ENCODE measurements at places on chromosomes 5 and 9.

GRCh38 chr5:119322948-119323537, 32.8 kb upstream of the TNFAIP8 start:
- DNase-seq, result no peak

DNA sequence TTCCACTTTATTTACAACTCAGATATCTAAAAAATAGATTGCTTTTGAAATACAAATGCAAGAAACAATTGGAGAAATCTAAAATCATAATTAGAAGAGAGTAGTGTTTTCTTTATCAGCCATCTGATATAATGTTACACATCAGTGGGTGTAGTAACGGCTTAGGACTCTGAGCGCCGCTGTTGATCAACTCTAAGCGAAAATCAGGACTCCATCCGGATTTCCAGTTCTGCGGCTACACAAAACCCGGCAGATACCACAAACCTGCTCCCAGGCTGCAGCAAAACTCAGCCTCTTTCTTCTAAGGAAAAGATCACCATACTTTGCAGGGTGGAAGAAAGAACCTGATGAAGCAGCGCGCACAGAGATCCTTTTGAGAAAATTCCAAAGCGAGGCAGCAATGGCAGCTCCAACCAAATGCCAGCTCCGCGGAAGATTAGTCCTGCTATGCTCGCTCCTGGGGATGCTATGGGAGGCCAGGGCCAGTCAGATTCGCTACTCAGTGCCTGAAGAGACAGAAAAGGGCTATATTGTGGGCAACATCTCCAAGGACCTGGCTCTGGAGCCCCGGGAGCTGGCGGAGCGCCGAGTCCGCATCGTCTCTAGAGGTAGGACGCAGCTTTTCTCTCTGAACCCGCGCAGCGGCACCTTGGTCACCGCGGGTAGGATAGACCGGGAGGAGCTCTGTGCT, at the start of gene PCDHGA9:
Gene PCDHGA9 (plus strand): TSS at position 226 of the 691 bp plus-strand sequence. CDS start 175 bp downstream, at position 401.
- DNase-seq, result no peak

- DNase-seq, result no peak
Observed at GRCh38 chr5:79413112-79413511, 100.8 kb downstream of the HOMER1 start.

- DNase-seq, result no peak
Observed at GRCh38 chr5:178529080-178529479, 61.1 kb downstream of the COL23A1 start.

DNA sequence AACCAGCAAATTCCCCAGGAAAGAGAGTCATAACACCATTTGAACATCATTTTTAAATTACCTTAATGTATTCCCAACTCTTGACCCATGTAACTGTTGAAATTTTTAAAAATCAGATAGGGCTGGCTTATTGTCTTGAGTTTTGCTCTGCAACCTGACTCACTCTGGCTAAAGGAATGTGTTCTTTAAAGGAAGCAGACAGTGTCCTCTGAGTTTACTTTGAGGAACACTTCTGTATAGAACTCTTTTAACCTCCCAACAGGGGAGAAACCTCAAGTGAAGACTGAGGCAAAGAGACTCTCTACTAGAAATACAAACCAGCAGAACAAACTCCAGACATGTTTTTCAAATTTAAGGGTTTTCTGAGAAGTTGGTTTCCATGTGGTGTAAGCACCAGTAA, 248.9 kb downstream of the CWC27 start:
- DNase-seq, result no peak

DNA sequence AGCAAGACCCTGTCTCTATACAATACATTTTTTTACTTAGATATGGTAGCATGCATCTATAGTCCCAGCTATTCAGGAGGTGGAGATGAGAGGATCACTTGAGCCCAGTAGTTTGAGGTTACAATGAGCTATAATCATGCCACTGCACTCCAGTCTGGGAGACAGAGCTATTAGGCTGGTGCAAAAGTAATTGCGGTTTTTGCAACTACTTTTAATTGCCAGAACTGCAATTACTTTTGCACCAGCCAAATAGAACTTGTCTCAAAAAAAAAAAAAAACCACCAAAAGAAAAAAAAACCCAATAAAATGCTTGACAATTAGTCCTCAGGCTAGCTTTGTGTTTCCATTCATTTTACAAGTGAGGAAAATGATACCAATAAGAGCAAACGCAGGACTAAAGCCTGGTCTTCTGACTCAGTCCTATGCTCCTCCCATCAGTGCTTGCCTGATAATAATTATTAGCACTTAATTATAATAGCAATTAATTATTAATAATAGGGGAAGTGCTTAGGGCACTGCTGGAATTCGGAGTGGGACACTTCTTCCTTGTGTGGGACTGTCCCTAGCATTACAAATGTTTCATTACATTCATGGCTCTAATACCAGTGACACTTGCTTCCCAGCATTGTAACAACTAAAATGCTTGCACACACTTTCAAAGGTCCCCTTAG, 73.1 kb upstream of the TAF1L start:
- DNase-seq, result no peak

- DNase-seq, result no peak
Observed at GRCh38 chr5:170986598-170986997, 124.8 kb downstream of the RANBP17 start.

DNA sequence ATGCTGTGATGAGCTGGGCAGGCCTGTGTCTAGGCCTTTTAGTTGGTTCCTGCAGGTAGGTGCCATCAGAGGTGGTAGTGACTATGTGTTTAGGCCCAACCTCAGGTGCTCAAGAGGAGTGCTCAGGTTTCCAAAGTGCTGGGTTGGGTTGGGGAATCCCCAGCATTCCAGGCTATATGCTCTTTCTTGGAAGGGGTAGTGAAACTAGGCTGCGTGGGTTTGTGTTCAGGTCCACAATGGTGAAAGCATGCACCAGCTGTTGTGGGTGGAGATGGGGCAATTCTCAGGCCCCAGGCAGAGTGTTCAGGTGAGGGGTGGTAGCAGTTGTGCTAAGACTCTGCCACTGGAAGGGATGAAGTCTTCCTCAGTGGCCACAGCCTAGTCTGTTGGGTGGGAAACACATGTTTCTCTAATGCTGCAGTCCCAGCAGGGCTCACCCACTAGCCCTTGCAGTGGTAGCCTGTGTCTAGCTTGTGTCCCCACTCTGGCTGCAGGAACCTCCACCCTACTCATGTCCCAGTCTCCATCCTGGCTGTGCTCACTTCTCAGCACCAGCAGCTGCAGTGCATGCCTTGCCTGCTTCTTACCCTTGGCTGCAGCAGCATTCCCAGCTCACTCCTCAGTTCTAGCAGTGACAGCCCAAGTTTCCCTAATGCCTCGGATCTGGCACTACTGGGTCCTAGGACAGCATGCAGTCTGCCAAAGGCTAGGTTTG, 78.9 kb downstream of the FAM170A start:
- no peak for DNase-seq

DNA sequence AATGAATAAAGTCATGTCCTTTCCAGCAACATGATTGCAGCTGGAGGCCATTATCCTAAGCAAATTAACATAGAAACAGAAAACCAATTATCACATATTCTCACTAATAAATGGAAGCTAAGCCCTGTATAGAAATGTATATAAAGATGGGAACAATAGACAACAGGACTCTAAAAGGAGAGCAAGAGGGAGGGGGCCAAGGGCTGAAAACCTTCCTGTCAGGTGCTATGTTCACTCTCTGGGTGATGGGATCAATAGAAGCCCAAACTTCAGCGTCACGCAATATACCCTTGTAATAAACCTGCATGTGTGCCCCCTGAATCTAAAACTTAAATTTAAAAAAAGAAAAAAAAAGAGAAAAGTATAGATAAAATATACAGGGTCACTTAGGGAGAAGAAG, 163.7 kb upstream of the ACO1 start:
- no peak for DNase-seq

- no peak for DNase-seq
Observed at GRCh38 chr9:6150483-6150882, 65.1 kb upstream of the IL33 start.

DNA sequence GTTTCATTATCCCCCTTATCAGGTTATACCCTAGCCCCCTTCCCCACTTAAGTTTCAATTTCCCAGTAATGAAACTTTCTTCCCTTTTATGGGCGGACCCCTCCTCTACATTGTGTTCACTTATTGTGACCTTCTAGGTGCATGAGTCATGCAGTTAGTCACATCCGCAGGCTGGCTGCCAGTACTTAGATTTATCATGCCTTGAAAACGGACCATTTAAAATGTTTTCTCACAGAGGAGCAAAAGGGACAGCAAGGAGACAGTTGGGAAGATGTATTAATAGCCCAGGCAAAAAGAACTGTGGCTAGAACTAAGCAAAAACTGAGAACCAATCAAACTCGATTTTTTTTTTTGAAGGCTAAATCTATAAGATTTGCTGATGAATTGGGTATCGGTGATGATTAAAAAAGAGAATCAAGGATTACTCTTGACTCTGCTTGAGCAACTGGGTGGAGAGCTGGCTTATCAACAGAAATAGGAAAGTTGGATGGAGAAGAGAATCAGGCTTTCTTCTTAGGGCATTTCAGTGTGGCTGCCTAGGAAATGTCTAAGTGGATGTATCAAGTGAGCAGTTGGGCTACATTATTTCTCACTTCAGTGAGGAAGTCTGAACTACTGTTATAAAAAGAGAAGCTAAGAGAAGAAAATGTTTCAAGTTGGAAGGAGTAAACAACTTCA, 615.0 kb downstream of the HINT1 start:
- DNase-seq, result no peak

- DNase-seq, result no peak
Observed at GRCh38 chr5:59445741-59446140, 447.8 kb downstream of the PDE4D start.

DNA sequence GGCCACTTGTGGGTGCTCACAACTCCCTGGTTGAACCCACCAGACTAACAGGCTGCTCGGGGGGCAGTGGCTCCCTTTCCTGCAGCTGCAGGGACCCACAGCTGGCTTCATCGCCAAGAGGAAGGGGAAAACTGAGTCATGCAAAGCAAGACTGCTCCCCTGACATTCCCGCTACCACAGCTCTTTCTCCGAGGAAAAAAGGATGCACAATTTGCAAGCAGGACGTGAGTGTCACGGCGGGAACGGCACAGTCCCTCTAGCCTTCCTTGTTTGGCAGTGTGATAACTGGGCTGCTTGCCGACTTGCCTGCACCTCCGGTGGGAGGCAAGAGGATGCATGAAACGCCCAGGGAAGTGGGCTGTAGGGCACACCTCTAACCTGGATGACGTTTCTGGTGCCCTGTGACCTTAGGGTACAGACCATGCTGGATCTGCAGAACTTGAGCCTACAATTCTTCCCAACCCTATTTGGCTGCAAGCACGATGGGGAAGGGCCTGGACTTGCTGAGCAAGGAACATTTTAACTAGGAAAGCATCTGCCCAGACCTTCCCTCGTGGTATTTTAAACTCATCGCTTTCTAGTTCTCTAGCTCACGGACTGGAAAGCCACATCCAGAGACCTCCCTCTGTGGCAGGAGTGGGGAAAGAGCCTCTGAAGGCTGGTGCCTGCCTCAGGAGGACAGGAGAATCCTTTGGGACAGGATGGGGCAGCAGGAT, 7.8 kb downstream of the SH3PXD2B start:
- DNase-seq, result no peak
